ENCODE measurements at places on chromosomes 12 and 14.

- DNase-seq: no peak
Measured at GRCh38 chr14:56808110-56808382, 2.2 kb downstream of the OTX2 start.

DNA sequence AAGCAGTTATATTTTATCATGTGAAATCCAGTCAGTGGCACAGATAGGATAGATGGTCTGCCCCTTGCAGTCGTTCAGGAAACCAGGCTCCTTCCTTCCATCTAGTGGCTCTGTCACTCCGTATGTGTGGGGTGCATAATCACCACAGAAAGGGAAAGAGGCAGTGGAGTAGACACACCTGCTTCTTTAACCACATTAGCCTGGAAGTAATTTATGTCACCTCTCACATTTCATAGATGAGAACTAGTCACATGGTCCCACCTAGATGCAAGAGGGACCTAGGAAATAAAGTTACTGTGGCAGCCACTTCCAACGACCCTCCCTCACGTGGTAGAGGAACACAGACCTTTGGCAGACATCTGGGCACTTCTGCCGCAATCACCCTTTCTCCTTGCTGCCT, 14.2 kb upstream of the RNU6-8 start:
- no peak for DNase-seq

DNA sequence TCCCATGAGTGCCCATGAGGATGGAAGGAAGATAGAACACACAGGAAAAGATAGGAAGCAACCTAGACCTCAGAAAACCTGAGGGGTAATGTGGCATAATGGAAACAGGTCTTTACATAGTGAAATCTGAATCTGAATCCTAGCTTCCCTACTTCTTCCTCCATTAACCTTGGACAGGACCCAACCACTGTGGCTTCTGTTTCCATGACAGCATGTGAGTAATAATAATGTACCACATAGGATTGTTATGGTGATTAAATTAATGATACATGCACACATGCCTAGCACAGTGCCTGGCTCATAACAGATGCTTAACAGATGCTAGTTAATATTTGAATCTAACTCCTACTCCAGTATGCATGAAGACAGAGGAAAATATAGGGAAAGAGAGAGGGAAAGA, 11.2 kb downstream of the TTC9 start:
- DNase-seq: no peak

DNA sequence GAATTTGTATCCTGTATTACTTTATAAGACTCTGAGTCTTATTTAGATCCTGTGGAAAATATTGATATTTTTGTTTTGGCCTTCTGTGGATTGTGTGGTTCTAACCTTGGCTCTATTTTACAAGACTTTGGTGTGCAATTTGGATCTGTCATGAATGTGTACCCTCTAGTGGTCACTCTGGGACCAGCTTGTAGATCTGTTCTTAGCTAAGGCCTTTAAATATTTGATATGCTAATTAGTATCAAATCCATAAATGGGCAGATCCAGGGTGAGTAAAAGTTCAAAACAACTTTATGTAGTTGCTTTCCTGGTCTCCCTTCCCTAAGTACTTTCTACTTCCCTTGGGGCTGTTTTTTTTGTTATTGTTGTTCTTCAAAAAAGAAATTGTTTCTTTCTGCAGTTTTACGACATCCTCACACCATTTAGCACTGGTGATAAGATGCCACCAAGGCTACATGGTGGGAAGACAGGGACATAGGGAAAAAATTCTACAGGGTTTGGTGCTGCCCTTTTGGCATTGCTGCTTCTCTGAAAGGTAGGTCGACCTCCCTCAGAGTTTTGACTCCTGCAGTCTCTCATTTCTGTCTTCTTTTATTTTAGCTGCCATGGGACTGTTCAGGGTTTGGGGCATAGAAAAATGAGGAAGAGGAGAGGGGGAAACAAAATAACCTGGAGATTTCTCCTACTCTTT, 238.5 kb downstream of the GPHN start:
- DNase-seq: no peak

- DNase-seq: no peak
Measured at GRCh38 chr12:122021193-122021821, 377 bp upstream of the BCL7A start.

DNA sequence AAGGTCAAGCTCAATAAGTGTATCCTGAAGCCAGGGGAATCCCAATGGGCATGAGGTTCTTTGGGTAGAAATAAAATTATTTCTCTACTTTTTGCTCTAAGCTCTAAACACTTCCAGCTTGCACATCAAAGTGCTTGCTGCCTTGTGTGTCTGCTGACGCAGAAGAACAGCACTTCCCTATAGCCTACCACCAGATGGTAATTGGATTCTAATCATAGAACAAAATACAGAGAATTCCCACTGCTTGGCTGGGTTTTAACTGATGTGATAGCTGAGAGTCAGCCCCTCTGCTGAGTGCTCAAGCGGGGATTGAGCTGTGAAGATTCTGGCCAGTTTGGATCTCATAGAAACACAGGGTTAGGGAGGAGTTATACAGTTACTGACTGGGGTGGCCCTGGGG, 132.4 kb upstream of the GZMB start:
- no peak for DNase-seq

DNA sequence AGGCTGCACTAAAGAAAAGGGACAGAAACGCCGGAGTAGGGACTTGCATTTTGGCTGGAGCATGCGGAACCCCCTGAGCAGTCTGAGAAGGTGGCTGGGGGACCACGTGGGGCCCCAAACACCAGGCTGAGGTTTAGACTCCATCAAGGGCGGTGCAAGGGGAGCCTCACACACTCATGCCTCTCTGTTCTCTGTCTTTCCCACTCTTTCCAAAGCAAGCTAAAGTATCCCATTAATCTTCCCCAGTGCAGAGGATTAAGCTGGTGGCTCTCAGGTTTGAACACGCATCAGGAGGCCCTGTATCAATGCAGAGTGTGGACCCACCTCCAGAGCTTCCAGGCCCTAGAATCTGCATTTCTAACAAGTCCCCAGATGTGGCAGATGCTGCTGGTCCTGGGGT, 13.5 kb downstream of the CCDC197 start:
- DNase-seq: no peak

- no peak for DNase-seq
Measured at GRCh38 chr12:3262470-3262869, 185.3 kb downstream of the TSPAN9 start.

Measured in activated T-cell treated with anti-CD3 and anti-CD28 coated beads for 48 hours (primary cell).